ENCODE measurements at places on chromosomes 7 and 10. TPM values are rescaled to one million over a fixed set of nuclear protein-coding genes. Genes with fewer than 3 reads are reported as not detected.

GRCh38 chr7:97372882-97373281, 255.4 kb downstream of the SDHAF3 start:
- no peak for DNase-seq

GRCh38 chr7:44309271-44310091, 15.9 kb downstream of the CAMK2B start:
- DNase-seq = peak; percentile 19

- no peak for DNase-seq
Measured at GRCh38 chr7:94247970-94248369, 146.7 kb upstream of the COL1A2 start.

DNA sequence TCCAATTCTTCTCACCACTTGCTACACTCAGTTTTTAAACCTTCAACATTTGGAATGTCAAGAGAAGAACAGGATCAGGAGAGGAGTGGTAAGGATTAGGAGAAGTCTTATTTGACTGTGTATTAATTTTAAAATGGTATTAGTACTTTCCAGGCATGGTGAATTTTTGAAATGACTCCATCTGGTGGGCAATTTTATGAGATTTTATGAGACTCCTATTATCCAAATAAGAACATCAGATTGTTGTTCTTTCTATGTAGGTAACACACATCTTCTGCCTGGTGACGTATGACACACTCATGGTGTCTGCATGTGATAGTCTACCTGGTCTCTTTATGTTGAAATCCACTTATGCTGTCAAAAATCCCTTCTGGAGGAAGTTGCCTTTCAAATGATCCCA, 51.0 kb downstream of the SLC13A1 start:
- no peak for DNase-seq

- peak; percentile 65 for DNase-seq
Measured at GRCh38 chr10:110226926-110227641, 19.7 kb downstream of the MXI1 start.

DNA sequence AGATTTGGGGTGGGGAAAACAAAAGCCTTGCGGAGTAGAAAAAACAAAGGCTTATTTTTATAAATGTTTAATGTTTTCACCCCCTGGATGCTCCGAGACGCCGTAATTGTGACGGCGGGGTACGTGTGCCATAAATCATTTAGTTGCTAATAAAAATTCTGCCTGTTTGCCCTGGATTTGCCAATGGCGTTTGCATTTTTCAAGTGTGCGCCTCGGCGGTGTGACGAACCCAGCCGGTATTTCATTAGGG, 2.5 kb upstream of the TNRC18 start:
- DNase-seq = no peak

GRCh38 chr7:157234271-157234670, 95.5 kb downstream of the UBE3C start:
- no peak for DNase-seq

- DNase-seq = no peak
Measured at GRCh38 chr10:109920016-109920415, 3.3 kb downstream of the XPNPEP1 start.

GRCh38 chr7:41925946-41926345, 223.1 kb upstream of the INHBA start:
- no peak for DNase-seq

GRCh38 chr7:80666376-80666775, 27.9 kb downstream of the CD36 start:
- no peak for DNase-seq

HOXA6 gene
- total RNA-seq = 0.65 TPM

ABCB4 gene
- 0.60 TPM for total RNA-seq

ELMO1 gene
- total RNA-seq = 149 TPM

GRCh38 chr7:8227261-8227660, 34.7 kb downstream of the ICA1 start:
- no peak for DNase-seq

- no peak for DNase-seq
Measured at GRCh38 chr7:132488634-132489302, 87.5 kb downstream of the PLXNA4 start.

- no peak for DNase-seq
Measured at GRCh38 chr10:59709395-59710125, at the start of gene SLC16A9. Gene SLC16A9 (minus strand): TSS chr10:59709850. CDS start chr10:59684291, 25,559 bp downstream.

- DNase-seq = no peak
Measured at GRCh38 chr10:101597091-101597900, 9.2 kb downstream of the DPCD start.

CYP3A4 gene
- total RNA-seq = not detected

DNA sequence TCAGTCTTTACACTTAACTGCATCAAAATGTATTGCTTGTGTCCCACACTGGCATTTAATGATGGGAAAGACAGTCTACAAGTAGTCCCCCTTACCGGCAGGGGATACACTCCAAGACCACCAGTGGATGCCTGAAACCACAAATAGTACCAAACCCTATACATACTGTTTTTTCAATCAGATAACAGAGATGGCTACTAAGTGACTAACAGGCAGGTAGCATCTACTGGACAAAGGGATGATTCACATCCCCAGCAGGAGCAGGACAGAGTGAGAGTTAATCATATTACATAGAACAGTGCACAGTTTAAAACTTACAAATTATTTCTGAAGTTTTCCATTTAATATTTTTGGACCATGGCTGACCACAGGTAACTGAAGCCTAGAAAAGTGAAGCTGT, 13.2 kb downstream of the TMEM243 start:
- DNase-seq = no peak

- DNase-seq = no peak
Measured at GRCh38 chr7:27187475-27188385, 2.7 kb upstream of the HOXA11 start.
